Hair follicle dermal papilla cell (primary cell): ENCODE measurements at places on chromosomes 11 and 22. TPM values are rescaled to one million over a fixed set of nuclear protein-coding genes. Genes with fewer than 3 reads are reported as not detected.

OR52A1 gene
- total RNA-seq, result not detected in 2 replicates

POU2AF2 gene
- not detected in 2 replicates for total RNA-seq

MCHR1 gene
- 0.65 and 0.85 TPM in 2 replicates for total RNA-seq

KIAA1671 gene
- total RNA-seq, result 3.3 and 4.9 TPM in 2 replicates

MMP27 gene
- 1.3 and 2.6 TPM in 2 replicates for total RNA-seq

EP300 gene
- total RNA-seq, result 71.0 and 104 TPM in 2 replicates

BARX2 gene
- not detected in 2 replicates for total RNA-seq
